ENCODE measurements at places on chromosomes 6 and 20.

GRCh38 chr6:108596956-108597355 is 36.2 kb downstream of the FOXO3 start:
- H3K4me3 ChIP-seq: no peak overlapping the region

- H3K27ac ChIP-seq: no peak overlapping the region
- H3K27me3 ChIP-seq: no peaks in the 10 kb centered on the region
- H3K4me1 ChIP-seq: peaks cover 20% of the 10 kb centered on the region
- H3K4me3 ChIP-seq: no peak overlapping the region
- DNase-seq: no peak
Measured at GRCh38 chr20:16712511-16712947, 17.3 kb upstream of the SNRPB2 start.

- no peaks in the 10 kb centered on the region for H3K4me1 ChIP-seq
- H3K27ac ChIP-seq: no peak overlapping the region
- peaks cover 19% of the 10 kb centered on the region for H3K36me3 ChIP-seq
- DNase-seq: no peak
Measured at GRCh38 chr20:38985603-38986170, 23.5 kb downstream of the DHX35 start.

DNA sequence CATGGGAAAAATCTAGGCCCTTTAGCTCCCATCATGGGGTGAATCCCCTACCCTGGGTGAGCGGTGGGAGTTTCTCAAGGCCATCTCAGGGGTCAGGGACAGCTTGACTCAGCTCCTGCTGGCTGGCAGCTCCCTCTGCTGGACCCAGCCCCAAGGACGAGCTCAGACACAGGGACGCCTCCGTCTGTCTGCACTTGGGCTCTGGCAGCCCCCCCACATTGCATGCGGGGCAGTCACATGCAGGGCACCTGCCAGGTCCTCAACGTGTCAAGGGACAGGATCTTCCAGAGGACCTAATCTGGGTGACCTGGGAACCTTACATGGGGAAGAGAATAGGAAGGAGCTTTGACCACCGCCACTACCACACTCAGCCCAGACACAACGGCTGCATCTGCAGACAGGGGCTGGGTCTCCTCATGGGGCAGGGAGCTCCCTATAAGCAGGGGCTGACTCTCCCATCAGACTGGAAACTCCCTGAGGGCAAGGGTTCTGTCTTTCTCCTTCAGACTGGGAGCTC is 173.4 kb downstream of the MRPL14 start:
- no peak for DNase-seq
- no peak overlapping the region for H3K4me3 ChIP-seq
- no peak overlapping the region for H3K27ac ChIP-seq
- no peaks in the 10 kb centered on the region for H3K36me3 ChIP-seq

DNA sequence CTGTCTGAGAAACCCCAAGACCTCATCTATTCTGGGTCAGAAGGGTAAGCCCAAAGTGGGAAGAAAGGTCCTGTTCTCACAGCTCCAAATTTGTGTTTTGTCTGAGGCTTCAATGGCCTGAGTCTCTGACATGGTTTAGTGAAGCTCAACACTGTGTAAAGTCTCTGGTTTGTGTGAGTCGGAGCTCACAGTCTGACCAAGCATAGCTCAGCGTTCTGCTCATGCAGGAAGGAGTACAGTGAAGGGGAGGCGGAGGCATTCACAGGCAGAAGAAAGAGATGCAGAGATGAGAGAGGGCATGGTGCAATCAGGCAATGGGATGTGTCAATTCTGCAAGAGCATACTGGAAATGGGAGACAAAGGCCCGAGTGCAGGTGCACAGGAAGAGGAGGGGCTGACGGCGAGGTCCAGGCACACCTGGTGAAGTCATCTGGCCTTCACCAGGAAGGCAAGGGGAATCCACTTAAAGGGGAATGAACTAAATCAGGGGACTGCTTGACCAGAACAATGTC is 463.0 kb upstream of the AGPAT4 start:
- DNase-seq: no peak
- no peaks in the 10 kb centered on the region for H3K36me3 ChIP-seq
- H3K4me1 ChIP-seq: no peaks in the 10 kb centered on the region
- H3K27me3 ChIP-seq: no peaks in the 10 kb centered on the region
- H3K4me3 ChIP-seq: no peak overlapping the region

DNA sequence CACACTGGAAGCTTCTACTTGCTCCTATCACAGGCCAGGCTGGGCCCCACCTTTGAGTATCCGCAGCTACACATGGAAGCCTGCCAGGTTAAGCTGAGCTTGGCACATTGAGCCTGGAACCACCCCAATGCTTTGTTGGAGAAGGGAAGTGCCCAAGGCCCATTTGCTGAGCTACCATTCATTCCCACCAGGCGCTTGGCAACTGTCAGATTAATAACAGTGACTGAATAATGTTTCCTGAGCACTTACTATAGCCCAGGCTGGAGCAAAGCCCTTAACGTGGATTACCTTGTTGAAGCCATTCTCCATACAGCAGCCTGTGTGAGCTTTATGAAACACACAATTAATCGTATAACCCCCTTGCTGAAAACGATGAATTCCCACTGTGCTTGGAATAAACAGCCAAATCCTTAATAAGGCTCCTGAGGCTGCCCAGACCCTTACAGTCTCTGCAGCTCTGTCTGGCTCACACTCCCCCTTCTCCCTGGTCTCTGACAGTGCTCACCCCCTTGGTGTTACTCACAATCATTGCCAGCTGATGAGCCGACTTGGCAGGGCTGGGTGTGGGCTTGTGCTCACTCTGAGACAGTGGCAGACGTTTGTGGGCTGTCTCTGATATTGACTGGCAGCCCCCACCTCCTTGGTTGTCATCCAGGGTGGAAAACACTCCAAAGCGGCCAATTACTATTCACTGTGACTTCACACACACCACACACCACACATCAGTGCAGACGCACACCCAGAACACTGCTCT is 357.1 kb downstream of the MAFB start:
- H3K4me3 ChIP-seq: no peak overlapping the region
- H3K4me1 ChIP-seq: no peaks in the 10 kb centered on the region
- no peak for DNase-seq
- H3K27ac ChIP-seq: no peak overlapping the region
- H3K27me3 ChIP-seq: no peaks in the 10 kb centered on the region
- no peaks in the 10 kb centered on the region for H3K36me3 ChIP-seq

DNA sequence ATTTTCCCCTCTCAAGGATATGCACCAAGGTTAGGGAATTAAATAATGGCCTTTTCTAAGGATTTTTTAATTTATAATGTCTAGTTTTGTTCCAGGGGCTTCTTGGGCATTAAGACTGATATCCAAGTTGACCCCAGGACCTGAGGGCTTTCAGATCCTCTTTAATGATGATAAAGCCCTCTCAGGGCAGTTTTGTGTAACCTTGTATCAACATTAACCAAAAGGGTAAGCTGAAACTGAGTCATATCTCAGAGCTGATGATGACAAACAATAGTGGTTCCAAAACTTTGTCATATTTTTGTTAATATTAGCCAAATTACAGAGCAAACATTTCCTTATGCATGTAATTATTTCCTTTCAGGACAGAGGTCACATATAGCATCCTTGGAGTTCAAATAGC is 309.4 kb upstream of the MAN1A1 start:
- no peaks in the 10 kb centered on the region for H3K36me3 ChIP-seq
- H3K4me3 ChIP-seq: no peak overlapping the region
- DNase-seq: no peak
- H3K27me3 ChIP-seq: no peaks in the 10 kb centered on the region
- no peak overlapping the region for H3K27ac ChIP-seq

- no peak for DNase-seq
- H3K36me3 ChIP-seq: no peaks in the 10 kb centered on the region
- peaks cover 6% of the 10 kb centered on the region for H3K4me1 ChIP-seq
- H3K27ac ChIP-seq: no peak overlapping the region
Measured at GRCh38 chr20:33092361-33092760, 12.9 kb downstream of the BPIFB4 start.

- no peaks in the 10 kb centered on the region for H3K4me1 ChIP-seq
- H3K27ac ChIP-seq: no peak overlapping the region
- no peak for DNase-seq
- no peaks in the 10 kb centered on the region for H3K36me3 ChIP-seq
- H3K27me3 ChIP-seq: no peaks in the 10 kb centered on the region
- no peak overlapping the region for H3K4me3 ChIP-seq
Measured at GRCh38 chr6:119791736-119792135, 442.2 kb upstream of the MAN1A1 start.

GRCh38 chr6:157755032-157755745 is 67.9 kb upstream of the SNX9 start:
- no peak for DNase-seq
- no peaks in the 10 kb centered on the region for H3K36me3 ChIP-seq
- H3K4me3 ChIP-seq: no peak overlapping the region
- H3K27me3 ChIP-seq: no peaks in the 10 kb centered on the region
- H3K27ac ChIP-seq: no peak overlapping the region

DNA sequence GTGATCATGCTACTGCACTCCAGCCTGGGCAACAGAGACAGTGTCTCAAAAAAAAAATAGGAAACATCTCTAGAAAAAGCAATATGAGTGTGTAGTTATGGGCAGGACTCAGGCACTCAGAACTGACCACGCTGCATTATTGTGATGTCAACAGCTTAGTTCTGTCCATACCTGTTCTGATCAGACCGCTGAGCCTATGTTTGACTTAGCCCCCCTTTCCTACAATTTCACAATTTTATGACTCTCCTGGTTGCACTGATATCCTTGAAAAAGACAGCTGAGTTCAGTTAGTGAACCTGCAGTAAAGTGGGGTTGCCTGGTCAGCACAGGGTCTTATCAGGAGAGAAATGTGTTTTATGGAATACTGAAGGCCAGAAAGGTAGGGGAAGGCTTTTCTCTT is 37.8 kb upstream of the PRDM1 start:
- no peaks in the 10 kb centered on the region for H3K27me3 ChIP-seq
- H3K4me3 ChIP-seq: no peak overlapping the region

DNA sequence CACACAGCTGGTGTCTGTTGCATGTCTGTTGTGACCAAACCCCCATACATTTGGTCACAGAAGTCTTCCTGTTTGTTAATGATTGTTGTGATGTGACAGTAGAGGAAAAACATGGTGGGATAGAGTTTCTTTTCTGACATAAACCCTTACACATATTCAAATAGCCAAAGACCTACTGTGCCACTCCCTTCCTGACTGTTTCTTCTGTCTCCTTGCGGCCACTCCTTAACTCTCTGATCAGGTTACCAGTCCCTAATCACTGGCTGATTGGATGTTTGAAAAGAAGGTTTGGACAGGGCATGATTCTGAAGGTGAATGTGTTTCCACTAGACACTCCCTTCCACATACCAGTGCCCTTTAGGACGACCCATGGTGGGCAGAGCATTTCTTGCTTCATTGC is 101.2 kb downstream of the SCP2D1 start:
- H3K4me3 ChIP-seq: no peak overlapping the region
- H3K4me1 ChIP-seq: no peaks in the 10 kb centered on the region
- DNase-seq: no peak
- H3K27ac ChIP-seq: no peak overlapping the region
- H3K36me3 ChIP-seq: no peaks in the 10 kb centered on the region
- H3K27me3 ChIP-seq: peaks cover 9% of the 10 kb centered on the region

GRCh38 chr20:33463332-33464101 is 20.0 kb upstream of the SNTA1 start:
- no peaks in the 10 kb centered on the region for H3K4me1 ChIP-seq
- no peaks in the 10 kb centered on the region for H3K27me3 ChIP-seq
- no peaks in the 10 kb centered on the region for H3K36me3 ChIP-seq
- no peak overlapping the region for H3K4me3 ChIP-seq
- no peak overlapping the region for H3K27ac ChIP-seq

DNA sequence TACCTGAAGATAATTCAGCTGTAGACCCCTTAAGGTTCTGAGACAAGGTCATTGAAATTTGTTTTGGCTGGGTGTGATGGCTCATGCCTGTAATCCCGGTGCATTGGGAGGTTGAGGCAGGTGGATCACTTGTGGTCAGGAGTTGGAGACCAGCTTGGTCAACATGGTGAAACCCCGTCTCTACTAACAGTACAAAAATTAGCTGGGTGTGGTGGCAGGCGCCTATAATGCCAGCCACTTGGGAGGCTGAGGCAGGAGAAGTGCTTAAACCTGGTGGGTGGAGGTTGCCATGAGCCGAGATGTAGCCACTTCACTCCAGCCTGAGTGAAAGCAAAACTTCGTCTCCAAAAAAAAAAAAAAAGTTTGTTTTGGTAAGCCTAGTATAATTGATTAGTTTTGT is 11.0 kb downstream of the SRSF3 start:
- H3K27ac ChIP-seq: no peak overlapping the region
- H3K27me3 ChIP-seq: no peaks in the 10 kb centered on the region
- peaks cover 97% of the 10 kb centered on the region for H3K36me3 ChIP-seq
- DNase-seq: no peak
- peaks cover 62% of the 10 kb centered on the region for H3K4me1 ChIP-seq
- no peak overlapping the region for H3K4me3 ChIP-seq

GRCh38 chr20:46396052-46396740 is 10.2 kb downstream of the ELMO2 start:
- no peaks in the 10 kb centered on the region for H3K27me3 ChIP-seq
- H3K36me3 ChIP-seq: peaks cover 65% of the 10 kb centered on the region
- no peak for DNase-seq
- H3K4me1 ChIP-seq: peaks cover 38% of the 10 kb centered on the region
- H3K4me3 ChIP-seq: no peak overlapping the region

GRCh38 chr6:115271434-115271833 is 789.3 kb downstream of the FRK start:
- H3K27ac ChIP-seq: no peak overlapping the region
- no peaks in the 10 kb centered on the region for H3K4me1 ChIP-seq
- H3K4me3 ChIP-seq: no peak overlapping the region
- no peaks in the 10 kb centered on the region for H3K36me3 ChIP-seq

- H3K36me3 ChIP-seq: no peaks in the 10 kb centered on the region
- no peak overlapping the region for H3K27ac ChIP-seq
- no peak overlapping the region for H3K4me3 ChIP-seq
- no peaks in the 10 kb centered on the region for H3K27me3 ChIP-seq
- DNase-seq: no peak
Measured at GRCh38 chr20:50992733-50993457, 30.0 kb downstream of the KCNG1 start.

- no peak overlapping the region for H3K27ac ChIP-seq
- no peaks in the 10 kb centered on the region for H3K4me1 ChIP-seq
- H3K4me3 ChIP-seq: no peak overlapping the region
- H3K27me3 ChIP-seq: no peaks in the 10 kb centered on the region
- H3K36me3 ChIP-seq: no peaks in the 10 kb centered on the region
Measured at GRCh38 chr6:61745994-61746393, 540.0 kb downstream of the KHDRBS2 start.

- H3K4me3 ChIP-seq: no peak overlapping the region
- H3K27me3 ChIP-seq: peaks cover 16% of the 10 kb centered on the region
- H3K36me3 ChIP-seq: no peaks in the 10 kb centered on the region
- no peaks in the 10 kb centered on the region for H3K4me1 ChIP-seq
Measured at GRCh38 chr6:1423578-1423977, 34.2 kb downstream of the FOXF2 start.

DNA sequence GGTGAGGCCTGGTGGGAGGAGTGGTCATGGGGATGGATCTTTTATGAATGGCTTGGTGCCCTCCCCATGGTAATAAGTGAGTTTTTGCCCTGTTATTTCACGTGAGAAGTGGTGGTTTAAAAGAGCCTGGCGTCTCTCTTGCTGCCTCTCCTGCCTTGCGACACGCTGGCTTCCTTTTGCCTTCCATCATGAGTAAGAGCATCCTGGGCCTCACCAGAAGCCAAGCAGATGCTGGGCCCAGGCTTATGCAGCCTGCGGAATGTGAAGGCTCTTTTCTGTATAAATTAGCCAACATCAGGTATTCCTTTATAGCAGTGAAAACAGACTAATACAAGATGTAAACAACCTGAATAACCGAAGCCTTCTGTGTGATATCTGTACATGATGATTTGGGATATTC is 27.6 kb downstream of the VTA1 start:
- no peak overlapping the region for H3K27ac ChIP-seq
- peaks cover 68% of the 10 kb centered on the region for H3K36me3 ChIP-seq
- H3K27me3 ChIP-seq: no peaks in the 10 kb centered on the region
- DNase-seq: no peak
- no peak overlapping the region for H3K4me3 ChIP-seq
- no peaks in the 10 kb centered on the region for H3K4me1 ChIP-seq

Measured in CD4-positive, alpha-beta T cell (primary cell).